M059J (cell line): ENCODE measurements at places on chromosomes 1 and 21.

DNA sequence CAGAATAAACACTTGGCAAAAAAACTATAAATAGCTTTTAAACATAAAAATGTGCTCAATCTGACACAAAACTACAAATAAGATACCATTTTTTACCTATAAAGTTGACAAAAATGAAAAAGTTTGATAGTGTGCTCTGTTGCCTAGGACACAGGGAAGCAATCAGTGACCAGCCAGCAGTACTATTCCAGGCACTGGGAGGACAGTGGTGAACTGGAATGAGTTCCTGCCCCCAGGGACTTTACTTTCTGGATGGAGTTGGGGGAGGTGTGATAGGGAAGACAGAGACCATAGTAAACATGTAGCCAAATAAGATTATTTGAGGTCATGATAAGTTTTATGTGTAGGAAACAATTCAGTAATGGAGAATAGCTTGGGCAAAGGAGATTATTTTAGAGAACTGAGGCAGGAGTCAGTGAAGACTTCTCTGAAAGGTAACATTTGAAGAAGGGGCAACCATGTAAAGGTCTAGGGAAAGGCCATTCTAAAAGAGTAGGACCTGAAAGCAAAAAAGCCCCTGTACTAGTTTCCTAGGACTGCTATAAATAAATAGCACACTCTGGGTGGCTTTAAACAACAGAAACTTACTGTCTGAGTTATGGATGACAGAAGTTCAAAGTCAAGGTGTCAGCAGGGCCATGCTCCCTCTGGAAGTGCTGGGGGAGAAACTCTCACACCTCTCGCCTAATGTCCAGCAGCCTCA lies 42.0 kb downstream of the EEIG2 start:
- DNase-seq: peak; percentile 75

DNA sequence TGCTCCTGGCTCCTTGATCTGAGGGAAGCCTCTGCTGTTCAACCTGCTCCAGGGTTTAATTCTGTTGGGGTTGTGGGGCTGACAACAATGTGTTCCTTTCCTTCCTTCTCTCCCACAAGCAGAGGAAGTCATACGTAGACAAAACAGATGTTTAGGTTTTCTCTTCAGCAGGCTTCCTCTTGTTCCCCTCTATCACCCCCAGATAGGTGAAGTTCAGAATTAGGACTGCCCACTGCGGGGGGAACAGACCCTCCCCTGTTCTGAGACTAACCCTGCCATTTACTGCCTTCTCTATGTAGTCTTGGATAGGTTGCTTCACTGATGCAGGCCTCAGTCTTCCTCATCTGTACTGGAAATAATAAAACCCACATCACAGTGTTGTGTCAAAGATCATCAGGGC lies 30.0 kb upstream of the NRDC start:
- DNase-seq: no peak

DNA sequence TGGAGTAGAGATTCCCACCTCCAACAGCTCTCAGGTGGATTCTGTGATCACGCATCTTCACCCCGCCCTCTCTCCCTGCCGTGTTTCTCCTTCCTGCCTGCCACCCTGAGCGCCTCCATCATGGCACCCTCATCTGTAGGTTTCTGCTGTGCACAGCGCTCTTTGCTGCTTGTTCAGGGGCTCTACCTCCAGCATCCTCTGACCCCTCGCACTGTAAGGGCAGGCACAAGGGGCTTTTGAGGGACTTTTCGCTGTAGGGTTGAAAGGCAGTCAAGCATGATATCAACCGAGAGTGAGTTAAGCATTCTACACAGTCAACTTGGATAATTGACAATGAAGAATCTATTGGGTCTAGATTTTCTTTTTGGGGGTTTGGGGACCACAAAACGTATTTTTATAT lies 99.1 kb upstream of the GREM2 start:
- DNase-seq: no peak

DNA sequence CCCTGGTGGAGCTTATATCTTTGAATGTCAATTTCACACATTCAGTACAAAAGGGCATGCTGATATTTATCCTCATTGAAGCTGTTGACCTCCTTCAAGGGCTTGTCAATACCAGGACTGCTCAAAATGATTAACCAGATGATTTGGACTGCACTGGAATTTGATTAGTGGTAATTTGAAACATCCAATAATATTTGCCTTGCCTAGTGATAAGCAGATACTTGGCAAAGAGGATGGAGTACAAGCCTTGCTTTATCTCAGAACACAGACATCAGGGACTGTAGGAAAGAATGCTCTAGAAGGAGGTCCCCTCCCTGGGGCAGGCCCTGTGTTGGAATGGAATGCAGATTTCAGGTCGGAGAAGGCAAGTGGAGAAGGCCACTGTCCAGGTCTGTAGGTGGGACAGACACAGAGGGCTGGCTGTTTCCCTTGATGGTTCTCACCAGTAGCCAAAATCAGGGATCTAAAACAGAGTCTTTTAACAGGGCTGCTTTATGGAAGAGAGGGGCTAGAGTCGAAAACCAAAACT lies 64.8 kb upstream of the ZNF648 start:
- no peak for DNase-seq
